Stimulated activated CD4-positive, alpha-beta T cell treated with anti-CD3 and anti-CD28 coated beads, TNF-alpha, amount 100 ng/mL, for 48 hours (primary cell): ENCODE measurements at places on chromosomes 4 and X.
A peak's percentile ranks its signal among the peaks of the same experiment; 100 is the strongest.

DNA sequence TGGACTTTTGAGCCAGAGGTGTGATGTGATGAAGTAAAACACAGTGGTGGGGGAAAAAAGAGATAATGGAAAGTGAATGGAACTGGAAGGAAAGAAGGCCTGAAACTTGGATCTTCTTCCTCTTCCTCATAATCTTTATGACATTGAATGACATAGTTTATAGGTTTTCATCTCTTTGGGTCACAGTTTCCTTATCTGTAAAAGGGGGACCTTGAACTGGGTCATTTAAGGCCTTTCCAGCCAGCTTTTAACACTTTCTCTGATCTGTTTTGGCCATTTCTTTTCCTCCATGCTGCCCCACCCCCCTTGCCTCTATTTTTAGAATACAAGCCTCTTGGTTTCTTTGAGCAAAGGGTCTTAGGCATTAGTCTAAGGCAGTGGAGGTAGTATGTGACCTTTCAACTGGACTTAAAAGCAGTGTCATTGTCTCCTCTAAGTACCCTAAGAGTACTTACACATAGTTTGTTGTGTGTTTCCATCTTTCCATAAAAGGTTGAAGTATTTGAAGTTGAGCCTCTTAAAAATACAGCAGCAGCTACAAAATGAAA, 7.8 kb downstream of the CPEB2 start:
- no peak for DNase-seq

DNA sequence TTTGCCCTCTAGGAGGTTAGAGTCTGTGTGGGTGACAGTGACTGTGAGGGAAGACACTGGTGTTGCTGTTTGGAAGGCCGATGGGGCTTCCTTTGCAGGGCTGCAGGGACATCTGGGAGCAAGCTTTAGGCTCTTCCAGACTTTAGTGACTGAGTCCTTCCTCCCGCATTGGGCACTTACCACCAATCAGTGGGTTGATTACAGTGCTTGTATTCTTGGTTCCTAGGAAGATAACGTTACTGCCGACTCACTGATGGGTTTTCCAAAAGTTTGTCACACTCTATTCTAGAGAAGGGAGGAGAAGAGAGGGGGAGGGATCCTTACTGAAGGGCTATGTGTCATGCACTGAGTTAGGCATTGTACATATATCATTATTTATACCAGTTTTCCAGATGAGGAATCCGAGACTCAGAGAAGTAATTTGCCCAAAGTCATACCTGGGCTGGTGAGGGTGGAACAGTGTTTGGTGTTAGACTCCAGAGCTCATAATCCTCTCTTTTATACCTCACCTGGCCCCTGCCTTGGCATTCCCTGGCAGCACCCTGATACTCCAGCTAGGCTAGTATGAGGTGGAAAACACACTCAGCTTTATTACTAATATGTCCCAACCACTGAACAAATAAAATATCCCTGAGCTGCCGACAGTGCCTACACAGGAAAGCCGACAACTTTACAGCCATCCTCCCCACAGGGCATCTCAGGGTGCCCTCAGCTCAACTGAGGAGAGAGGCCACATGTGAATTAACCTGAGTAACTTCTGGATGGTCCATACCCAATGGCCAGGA, 3.8 kb downstream of the CHST7 start:
- no peak for DNase-seq

- no peak for DNase-seq
Measured at GRCh38 chr4:109658871-109659410, 44.3 kb downstream of the CASP6 start.

- no peak for DNase-seq
Measured at GRCh38 chrX:130756233-130756632, 146.8 kb downstream of the ENOX2 start.

DNA sequence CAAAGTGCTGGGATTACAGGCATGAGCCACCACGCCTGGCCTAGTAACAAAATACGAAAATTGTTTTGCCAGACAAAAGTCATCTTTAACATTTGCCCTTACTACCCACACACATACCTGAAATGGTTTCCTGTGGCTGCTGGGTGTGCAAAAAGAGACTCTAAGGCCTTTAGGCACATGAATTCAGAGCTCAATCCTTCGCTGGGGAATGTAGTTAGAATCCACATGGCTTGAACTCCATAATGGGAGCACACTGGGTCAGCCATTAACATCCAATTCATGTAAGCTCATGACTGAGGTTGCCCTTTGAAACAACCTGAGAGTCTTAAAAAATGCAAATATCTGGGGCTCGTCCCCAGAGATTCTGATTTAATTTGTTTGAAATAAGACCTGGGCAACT, 87.8 kb downstream of the HPGD start:
- no peak for DNase-seq

DNA sequence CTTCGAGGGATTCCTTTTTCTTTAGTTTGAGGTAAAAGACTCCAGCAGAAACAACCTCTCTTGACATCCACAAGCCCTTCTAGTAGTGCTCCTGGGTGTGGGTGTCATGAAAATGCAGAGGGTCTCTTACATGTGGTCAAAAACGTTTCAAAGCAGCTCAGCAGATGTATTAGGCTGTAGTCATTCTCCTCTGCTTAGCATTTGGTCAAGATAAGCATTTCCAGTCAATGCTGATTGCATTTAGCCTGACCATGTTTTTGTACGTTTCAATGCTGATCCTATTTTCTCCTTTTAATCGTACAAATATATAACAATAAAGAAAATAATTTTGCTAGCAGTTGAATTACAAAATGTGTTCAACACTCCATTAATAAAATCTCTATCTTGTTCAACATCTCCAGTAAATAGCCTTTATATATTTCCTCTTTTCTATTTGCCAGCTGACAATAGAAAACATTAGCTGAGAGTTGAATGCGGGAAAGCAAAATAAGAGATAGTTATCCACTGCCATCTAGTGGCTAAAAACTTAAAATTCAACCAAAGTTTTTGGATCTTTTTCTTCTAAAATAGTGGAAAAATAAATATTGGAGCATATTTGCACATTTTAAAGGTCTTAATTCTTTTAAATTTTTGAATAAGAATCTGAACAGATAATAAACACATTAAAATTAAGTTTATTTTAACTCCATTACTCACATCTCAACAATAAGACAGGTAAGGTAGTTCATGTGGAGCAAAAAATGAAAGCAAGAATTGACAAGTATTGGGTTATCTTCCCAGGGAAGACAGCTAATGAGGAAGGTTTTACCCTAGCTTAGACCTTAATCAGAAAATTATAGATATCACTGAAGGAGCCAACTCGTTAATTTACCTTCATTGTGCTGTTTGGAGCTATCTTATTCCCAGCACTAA, 15.2 kb upstream of the PACRGL start:
- no peak for DNase-seq

DNA sequence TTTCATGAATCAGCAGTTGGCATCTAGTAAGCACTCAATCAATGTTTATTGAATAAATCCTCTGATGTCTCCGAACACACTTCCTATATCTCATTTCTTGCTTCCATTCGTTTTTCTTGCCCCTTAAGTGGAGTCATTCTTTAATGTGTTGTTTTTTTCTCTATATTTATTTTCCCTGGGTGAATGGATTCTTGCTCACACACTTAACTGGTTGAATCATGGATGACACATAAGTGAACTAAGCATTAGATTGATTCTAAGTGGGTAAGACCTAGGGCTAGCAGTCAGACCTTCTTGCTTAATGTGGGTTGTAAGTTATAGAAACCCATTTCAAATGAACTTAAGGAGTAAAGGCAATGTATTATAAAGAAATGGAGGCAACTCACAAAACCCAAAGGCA, 111.1 kb downstream of the RTL3 start:
- DNase-seq, result no peak

DNA sequence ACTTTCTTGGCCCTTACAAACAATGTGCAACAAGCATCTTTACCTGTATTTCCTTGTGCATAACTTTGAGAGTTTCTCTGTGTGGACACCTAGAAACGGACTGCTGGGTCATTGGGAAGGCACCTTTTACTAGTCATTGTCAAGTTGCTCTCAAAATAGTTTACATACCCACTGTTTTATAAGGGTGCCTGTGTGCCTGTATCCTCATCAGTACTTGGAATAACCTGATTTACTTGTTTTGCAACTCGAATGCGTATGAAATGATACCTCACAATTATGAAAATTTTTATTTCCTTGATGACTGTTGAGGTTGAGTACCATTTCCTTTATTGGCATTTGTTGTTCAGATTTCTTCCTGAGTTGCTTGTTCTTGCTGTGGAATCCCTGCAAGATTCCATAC, 150.8 kb downstream of the STIM2 start:
- DNase-seq, result no peak

DNA sequence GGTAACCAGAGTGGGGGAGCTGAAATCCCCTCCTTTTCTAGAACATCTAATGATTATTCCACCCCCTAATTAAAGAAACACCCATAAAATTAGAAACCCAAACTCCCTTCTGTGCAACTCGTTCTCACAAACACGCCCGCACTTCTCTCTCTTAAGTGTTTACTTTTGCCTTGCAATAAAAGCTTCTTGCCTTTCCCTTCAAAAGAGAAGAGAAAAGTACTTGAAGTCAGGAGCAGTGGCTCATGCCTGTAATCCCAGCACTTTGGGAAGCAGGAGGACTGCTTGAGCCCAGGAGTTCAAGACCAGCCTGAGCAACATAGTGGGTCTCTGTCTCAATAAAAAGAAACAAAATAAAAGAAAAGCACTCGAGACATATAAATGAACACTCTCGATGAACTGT, 3.6 kb upstream of the GPR173 start:
- DNase-seq, result no peak

- no peak for DNase-seq
Measured at GRCh38 chr4:24024157-24024556, 134.3 kb upstream of the PPARGC1A start.

- no peak for DNase-seq
Measured at GRCh38 chr4:120555058-120555457, 367.5 kb downstream of the PRDM5 start.

DNA sequence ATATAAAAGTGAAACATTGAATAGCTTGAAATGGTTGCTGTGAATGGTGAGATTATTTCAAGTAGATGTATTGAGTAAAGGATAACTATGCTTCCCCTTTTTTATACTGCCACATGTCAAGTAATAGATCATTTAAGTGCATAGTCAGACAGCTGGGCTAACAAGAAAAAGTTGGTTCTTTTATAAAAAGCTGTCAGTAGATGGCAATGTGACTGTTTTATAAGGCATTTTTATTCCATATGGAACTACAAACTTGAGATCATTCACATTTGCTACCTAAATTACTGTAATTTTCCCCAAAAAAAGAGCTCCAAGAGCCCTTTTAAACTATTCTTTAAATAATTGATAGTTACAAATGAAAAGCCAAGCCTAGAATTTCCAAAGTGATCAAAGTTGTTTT, 831.0 kb downstream of the C4orf33 start:
- no peak for DNase-seq

- DNase-seq, result no peak
Measured at GRCh38 chrX:11778230-11778629, 20.2 kb downstream of the MSL3 start.

- DNase-seq, result no peak
Measured at GRCh38 chrX:143632625-143633410, 3.1 kb downstream of the SLITRK4 start.

- DNase-seq, result no peak
Measured at GRCh38 chr4:153987291-153987690, 198.4 kb upstream of the SFRP2 start.

DNA sequence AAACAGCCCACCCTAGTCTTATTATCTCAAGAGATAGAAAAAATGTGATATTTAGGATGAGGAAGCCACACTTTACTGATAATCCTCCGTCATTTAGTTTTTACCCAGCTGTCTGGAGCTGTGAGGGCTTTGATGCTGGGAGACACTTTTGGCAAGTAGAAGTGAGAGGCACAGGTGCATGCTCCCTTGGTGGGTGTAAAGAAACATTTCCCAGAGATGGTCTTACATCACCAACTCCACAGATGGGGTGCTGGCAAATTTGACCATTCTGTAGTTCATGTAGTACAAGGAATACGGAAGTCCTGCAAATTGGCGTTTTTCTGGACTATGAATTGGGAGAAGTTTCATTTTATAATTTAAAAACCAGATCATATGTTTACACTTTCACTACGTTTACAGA, 28.5 kb downstream of the TRIM61 start:
- no peak for DNase-seq

DNA sequence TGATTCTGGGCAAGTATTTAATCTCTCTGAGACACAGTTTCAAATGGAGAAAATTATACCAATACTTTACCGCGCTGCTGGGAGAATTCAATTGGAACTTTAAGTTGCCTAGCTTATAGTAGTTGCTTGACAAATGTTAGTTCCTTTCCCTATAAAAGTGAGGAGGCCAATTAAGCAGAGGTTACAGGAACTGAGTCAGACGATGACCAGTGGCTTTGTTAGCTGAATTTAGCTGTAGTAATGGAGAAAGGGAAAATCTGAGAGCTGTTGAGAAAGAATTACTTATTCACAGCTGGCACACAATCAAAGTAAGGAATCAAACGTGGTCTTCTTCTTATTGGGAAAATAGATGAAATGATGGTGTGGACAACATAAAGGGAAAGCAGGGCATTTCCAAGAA, 29.6 kb downstream of the SMARCA1 start:
- DNase-seq, result no peak

DNA sequence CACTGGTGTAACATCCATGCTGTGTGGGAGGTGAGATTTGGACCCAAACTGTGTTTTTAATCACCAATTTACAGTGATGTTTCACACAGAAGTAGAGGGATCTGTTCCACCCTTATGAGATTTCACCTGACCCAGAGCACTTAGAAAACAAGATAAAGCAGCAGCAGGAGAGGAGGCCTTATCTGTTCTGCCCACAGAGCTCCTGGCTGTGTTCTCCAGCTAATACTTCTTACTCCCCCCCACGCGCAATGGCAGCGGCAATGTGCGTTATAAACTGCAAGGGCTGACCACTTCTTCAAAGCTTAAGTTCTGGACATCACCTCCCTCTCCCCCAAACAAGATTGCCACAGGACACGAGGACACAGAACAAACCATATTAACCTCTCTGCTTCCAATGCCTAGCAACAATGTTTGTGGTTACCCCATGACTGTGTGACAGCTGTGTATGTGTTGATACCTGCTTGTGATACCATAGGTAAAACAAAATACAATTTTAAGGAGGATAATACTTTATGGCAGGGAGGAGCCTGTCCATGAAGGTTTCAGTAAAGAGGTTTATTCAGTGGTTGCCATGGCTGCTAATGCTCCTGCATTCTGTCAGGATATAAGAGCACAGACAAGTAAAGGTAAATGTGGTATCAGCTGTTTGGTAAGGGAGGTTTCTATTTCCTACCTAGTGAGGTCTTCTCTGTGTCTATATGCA, 210.0 kb downstream of the SOWAHB start:
- DNase-seq, result no peak

- DNase-seq, result peak; percentile 20
Measured at GRCh38 chrX:150486011-150486410, 82.4 kb upstream of the MTM1 start.

GRCh38 chrX:132001127-132001526, 22.0 kb upstream of the STK26 start:
- DNase-seq, result no peak

GRCh38 chrX:50071494-50071893, 129.3 kb downstream of the AKAP4 start:
- no peak for DNase-seq

DNA sequence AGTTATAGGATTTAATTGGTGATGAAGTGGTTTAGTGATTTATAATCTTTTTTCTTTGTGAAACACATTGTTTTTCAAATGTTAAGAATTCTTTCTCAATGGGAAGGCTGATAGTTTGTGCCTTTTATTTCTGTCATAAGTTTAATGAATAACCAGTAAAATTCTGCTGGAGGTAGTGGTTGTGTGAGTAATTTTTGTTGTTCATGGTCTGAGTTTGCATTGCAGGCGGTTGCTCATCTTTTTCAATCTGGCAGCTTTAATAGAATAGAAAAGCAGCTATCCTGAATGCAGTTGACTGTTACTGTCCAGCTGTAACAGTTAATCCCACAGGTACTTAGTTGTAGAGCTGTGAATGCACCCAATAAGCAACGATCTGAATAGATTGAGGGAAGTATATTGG, 215.6 kb upstream of the AFF2 start:
- no peak for DNase-seq
